ENCODE measurements at places on chromosomes 1 and 21.

GRCh38 chr1:45266151-45266801 is 59.9 kb upstream of the ZSWIM5 start:
- DNase-seq: no peak

DNA sequence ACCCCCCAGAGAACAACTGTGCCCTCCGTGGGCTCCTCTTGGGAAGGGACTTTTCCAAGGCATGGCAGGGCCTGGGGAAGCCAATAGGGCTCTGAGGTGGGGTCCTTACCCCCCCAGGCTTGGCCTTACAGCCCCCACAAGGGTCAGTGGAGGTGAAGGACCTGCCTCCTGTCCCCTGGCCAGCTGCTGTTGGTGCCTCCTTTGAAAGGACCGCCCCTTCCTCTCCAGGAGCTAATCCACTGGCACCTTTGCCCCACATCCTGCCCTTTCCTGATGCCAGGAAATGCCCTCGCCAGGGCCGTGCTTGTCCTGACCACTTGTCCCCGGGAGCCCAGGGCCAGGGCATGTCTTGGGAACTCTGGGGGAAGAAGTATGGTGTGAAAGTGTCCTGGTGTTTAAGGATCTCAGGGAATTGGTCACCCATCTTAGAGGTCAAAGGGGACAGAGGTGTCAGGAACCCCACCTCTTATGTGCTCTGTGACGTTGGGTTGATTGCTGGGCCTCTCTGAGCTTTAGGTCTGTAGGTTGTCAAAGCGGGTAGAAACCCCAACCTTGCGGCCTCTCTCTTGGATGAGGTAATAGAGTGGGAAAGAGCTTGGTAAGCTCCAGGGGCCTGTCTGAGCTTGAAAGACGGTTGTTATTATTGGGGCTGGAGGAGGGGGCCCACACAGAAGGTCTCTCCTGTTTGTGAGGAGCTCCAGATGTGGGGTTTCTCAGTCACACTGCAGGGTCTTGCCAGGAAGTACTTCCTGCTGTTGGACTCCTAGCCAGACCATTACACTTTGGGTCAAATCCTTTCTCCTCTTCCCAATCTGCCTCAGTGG is 2.8 kb downstream of the KCNQ4 start:
- no peak for DNase-seq

GRCh38 chr1:177825276-177825901 is 144.5 kb downstream of the SEC16B start:
- DNase-seq: no peak

DNA sequence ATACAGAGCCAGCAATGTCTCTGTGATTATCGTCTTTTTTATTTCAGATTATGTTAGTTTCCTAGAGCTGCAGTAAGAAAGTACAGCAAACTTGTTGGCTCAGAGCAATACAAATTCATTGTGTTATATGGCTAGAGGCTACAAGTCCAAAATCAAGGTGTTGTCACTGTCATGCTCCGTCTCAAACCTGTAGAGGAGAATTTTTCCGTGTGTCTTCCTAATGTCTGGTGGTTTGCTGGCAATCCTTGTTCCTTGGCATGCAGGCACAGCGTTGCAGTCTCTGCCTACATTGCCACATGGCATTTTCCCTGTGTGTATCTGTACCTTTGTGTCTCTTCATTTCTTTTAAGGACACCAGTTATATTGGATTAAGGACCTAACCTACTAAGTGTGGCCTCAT is 244.4 kb downstream of the LRRIQ3 start:
- DNase-seq: no peak

- DNase-seq: no peak
These were observed 125.9 kb downstream of the RIPK4 start for GRCh38 chr21:41640748-41641509.

GRCh38 chr1:116493484-116494352 is 77.1 kb downstream of the CD58 start:
- no peak for DNase-seq

GRCh38 chr1:36386265-36387140 is 779 bp upstream of the STK40 start:
- DNase-seq: peak; percentile 97

DNA sequence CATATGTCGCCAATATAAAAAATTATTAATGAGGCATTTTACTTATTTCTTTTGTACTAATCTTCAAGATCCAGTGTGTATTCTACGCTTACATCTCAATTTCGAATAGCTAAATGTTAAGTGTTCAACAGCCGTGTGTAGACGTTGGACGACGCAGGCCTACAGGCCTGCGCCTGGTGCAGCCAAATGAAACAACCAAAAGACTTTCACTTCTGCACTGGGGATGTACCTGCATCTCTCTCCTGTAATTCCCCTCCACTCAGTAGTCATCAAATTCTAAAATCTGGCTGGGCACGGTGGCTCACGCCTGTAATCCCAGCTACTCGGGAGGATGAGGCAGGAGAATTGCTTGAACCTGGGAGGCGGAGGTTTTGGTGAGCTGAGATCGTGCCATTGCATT is 76.8 kb upstream of the HNRNPU start:
- no peak for DNase-seq

- DNase-seq: no peak
These were observed 3.0 kb downstream of the MTARC2 start for GRCh38 chr1:220751111-220751510.

DNA sequence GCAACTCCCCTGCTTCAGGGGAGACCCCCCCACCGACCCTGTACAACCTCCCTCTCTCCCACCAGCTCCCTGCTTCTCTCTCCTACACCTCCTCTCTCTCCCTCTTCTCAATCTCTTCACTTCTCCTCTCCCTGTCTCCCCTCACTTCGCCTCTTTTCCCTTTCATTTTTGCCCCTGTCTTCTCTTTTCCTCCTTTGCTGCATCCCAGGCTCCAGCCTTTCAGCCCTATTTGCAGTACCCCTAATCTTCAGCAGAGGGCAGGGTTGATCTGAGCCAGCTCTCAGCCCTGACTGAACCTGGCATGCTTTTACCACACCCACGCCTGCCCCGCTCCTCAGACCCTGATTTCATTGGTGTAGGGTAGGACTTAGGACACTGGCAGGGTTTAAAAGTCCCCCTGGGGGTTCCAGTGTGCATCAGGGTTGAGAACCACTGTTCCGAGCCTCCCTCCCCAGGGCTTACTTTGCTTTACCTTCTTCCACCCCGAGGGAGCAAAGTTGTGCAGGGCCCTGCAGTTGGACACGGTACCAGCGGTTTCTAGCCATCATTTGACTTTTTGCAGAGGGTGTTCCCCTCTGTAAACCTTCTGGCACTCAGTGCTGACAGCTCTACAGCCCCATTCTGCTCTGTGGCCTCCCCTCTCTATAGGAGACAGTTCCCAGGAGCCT is 67.3 kb upstream of the CNTN2 start:
- DNase-seq: no peak

DNA sequence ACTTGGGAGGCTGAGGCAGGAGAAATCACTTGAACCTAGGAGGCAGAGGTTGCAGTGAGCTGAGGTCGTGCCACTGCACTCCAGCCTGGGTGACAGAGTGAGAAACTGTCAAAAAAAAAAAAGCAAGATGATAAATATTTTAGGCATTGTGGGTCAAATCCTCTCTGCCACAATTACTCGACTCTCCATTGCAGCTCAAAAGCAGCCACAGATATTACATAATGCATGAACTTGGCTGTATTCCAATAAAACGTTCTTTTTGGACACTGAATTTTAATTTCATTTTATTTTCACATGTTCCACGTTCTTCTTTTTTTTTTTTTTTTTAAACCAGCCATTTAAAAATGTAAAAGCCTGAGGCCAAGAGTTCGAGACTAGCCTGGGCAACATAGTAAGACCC is 69.4 kb downstream of the TCP10L start:
- no peak for DNase-seq

- no peak for DNase-seq
These were observed 31.2 kb upstream of the COL6A2 start for GRCh38 chr21:46066591-46067331.

DNA sequence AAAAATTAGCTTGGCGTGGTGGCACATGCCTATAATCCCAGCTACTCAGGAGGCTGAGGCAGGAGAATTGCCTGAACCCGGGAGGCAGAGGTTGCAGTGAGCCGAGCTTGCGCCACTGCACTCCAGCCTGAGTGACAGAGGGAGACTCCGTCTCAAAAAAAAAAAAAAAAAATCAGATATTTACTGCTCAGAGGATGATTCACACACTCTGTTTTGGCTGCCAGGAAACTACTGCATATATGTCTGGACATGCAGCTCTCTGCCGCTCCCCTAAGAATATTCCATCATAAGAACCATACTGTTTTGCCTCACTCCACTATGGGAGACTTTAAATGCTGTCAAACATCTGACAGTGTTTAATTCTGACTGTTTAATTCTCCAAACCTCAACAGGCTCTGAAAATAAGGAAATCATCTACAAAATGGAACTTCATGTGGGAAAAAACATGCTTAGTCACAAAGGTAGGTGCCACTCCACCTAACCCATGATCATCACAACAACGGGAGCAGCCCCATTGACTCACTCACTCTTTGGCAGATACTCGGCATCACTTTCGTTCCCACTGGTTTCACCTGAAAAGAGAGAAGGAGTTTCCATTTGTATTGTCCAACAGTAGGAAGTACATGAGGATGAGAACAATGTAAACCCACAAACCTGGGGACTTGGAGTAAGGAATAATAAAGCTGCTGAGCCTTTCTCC is 29.3 kb upstream of the BCAS2 start:
- DNase-seq: no peak

DNA sequence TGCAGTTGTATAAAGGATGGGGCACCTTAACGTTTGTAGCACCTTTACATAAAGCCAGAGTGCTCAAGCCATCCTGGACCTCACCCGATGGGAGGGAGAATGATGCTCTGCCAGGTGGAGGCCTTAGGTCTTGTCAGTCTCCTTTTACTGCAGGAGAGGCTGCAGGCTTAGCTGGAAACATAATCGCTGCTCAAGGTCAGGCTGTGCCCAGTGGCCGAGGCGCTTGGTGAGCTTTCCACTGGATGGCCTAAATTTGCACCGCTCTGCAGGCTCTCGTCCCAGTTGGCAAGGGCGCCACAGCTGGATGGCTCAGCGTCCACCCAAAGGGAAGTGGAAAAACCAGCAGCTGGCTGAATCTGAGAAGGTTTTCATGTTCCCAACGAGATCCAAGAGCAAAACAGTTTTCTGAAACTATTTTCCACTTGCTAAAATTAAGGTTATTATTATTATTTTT is 438.9 kb downstream of the CAMTA1 start:
- no peak for DNase-seq

DNA sequence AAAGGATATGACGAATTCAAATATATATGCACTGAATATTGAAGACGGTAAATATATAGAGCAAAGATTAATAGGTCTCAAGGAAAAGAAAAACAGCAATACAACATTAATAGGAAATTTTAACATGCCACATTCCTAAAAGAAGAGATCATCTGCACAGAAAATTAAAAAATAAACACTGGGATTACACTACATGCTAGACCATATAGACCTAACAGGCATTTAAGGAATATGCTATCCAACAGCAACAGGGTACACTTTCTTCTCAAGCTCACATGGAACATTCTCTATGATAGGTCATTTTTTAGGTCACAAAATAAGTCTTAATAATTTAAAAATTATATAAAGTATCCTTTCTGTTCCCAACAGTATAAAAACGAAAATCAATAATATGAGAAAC is 1038.3 kb downstream of the KCNT2 start:
- DNase-seq: no peak

- DNase-seq: no peak
These were observed 20.8 kb upstream of the RLF start for GRCh38 chr1:40140211-40140973.

- DNase-seq: no peak
These were observed 38.8 kb upstream of the HIVEP3 start for GRCh38 chr1:41957568-41957967.

- no peak for DNase-seq
These were observed 89.4 kb upstream of the IPO9 start for GRCh38 chr1:201739492-201740085.

DNA sequence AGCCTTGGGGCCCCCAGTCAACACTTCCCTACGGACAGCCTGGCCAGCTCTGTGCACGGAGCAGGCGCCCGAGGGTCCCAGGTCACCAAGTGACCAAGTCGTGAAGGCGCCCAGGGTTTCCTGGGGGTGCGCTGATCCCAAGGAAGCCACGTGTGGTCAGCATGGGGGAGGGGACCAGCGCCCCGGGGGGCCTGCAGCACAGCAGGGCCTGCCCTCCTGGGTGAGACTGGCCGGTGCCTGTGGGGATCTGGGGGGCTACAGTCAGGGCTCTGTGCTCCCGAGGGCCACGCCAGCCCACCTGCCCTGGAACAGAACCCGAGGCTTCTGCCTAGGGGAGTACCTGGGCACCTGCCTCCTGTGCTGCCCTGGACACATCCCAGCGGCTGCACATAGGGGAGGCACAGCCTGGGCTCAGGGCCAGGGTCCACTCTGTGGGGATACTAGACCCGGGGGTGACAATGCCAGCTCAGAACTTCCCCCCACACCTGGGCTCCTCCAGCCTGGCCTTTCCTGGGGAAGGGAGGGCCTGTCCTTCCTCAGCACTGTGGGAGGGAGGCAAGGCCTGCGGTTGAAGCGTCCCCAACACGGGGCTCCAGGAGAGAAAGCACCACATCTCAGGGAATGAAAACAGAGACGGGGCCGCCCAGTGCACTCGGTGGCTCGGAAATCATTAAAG is 6.2 kb upstream of the POFUT2 start:
- DNase-seq: no peak

GRCh38 chr1:211335522-211336157 is 9.0 kb downstream of the TRAF5 start:
- no peak for DNase-seq

DNA sequence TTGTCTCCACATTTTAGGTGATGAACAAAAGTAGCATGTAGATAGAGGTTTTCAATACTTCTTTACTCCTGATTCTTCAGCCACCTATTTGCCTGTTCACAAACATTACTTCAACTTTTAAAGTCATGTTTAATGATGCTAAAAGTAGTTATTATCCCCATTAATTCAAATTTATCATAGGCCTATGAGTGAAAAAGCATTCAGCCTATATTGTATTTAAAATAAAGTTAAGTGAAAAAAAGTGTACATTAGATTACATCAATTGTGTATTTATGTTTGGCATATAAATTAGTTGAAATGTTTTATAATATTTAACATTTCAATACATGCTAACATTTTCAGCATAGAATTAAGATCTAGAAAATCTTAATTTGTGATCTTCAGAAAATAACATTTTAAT is 10.5 kb downstream of the CDKN2C start:
- DNase-seq: no peak

- DNase-seq: no peak
These were observed 29.3 kb upstream of the SRSF10 start for GRCh38 chr1:24009406-24009805.

DNA sequence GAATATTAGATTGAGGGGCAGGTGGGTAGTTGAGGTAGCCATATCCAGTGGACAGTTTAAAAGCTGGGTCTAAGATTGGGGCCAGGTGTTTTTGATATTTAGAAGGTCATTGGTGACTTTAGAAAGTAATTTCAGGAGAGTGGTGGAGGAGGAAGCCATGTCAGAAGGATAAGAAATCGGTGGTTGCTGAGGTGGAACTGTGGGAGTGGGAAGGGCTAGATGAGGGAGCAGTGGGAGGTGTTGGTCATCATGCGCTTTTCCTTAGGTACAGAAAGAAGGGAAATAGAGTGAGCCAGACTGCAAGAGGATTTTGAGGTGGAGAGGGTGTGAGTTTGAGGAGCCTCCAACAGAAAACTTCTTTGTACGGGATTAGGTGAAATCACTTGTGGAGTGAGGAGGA is 7.2 kb downstream of the MTR start:
- no peak for DNase-seq

GRCh38 chr1:35326246-35326866 is 57.8 kb downstream of the ZMYM4 start:
- no peak for DNase-seq

GRCh38 chr1:245550720-245551043 is 395.9 kb downstream of the KIF26B start:
- no peak for DNase-seq

- DNase-seq: no peak
These were observed 261.2 kb upstream of the AJAP1 start for GRCh38 chr1:4393191-4393590.
